Testis (tissue), 5 donors: ENCODE measurements at places on chromosomes 7 and 10. TPM values are rescaled to one million over a fixed set of nuclear protein-coding genes. Genes with fewer than 3 reads are reported as not detected.

GCK gene
- total RNA-seq: 1.2 TPM

EN2 gene
- total RNA-seq: 0.81 TPM

DOCK1 gene
- total RNA-seq: 46.2 TPM

AASS gene
- 29.8 TPM for total RNA-seq

GPR15LG gene
- not detected for total RNA-seq

DNA sequence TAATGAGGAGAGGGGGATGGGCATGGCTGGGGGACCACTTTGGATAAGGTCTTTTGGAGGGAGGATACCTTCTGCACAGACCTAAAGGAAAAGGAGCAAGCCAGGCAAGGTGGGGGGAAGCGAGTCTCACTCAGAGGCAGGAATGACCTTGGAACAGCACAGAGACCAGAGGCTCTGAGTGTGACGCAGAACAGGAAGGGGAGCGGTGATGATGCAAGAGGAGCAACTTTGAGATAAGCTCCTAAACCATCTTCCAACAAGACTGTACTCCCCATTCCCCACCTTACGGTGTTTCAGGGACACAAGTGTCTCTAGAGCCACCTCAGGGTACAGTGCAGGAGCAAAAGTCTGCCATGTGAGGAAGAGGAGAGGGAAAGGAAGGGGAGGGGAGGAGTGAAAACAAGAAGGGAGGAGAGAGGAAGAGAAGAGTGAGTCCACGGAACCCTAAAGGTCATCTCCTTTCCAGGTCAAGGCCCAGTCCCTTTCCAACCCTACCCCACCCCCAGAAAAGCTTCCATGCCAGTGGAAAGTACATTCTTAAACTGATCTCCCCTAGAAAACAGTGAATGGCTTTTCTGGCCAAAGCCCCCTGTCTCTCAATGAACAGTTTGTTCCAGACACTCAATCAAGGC is 54.1 kb downstream of the JAZF1 start:
- DNase-seq: peak; percentile 88

DNA sequence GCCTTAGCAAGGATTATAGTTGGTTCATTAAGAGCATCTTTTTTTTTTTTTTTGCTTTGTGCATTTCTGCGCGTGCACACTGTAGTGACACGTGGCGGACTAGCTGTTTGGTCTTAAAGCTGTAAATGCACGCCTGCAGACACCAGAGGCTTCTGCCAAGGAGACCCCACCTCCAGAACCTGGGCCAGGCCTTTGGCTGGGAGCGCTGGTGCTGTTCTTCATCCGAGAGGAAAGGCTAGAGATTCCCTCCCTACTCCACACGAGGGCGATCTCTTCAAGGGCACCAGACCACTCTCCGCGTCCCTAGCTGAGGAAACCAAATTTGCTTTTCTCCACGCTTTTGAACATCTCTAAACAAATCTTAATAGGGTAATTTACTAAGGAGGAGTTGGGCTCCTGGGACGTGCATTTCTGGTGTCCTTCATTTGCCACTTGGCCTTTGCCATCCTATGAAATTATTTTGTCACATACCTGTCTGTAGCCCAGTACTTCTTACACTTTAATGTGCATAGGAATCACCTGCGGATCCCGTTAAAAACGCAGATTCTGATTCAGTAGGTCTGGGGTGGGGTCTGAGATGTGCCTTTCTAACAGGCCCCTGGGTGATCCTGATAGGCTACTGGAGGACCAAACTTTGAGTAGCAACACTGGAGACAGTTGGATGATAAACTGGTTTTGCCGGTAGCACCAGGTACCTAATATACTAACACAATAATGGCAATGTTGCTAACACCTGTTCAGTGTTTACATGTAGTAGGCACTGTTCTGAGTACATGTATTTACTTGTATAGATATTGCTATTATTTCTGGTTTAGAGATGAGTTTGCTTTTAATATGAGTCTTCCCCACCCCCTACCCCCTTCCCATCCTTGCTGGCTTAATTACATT is 1.3 kb upstream of the SLC26A5 start:
- DNase-seq: peak; percentile 77

DNA sequence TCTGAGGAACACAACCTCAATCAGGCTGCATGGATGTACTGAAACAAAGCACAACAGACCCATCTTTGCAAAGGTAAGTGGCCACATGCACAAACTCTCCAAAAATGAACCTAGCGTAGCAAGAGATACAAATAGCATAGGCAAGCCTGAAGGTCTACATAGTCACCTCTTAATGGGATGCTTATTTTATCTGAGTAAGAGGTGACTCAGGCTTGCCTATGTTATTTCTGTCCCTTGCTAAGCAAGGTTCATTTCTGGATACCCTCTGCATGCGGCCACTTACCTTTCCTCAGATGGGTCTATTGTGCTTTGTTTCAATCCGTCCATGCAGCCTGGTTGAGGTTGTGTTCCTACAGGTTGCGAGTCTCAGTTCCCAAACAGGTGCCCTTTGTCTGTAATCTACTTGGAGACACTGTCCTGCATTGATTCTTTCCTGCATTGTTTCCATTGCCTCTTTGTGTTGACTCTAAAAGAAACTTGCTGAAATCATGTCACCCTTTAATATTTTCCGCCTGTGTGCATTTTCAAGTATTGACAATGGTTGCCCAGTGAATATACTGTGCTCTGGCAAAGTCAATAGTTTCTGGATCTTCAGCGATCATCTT is 291.8 kb upstream of the LYZL1 start:
- DNase-seq: no peak

GRCh38 chr10:69914398-69915214 is 112.9 kb downstream of the COL13A1 start:
- peak; percentile 89 for DNase-seq

- peak; percentile 67 for DNase-seq
Measured at GRCh38 chr7:47536661-47537611, 45.0 kb downstream of the TNS3 start.

DNA sequence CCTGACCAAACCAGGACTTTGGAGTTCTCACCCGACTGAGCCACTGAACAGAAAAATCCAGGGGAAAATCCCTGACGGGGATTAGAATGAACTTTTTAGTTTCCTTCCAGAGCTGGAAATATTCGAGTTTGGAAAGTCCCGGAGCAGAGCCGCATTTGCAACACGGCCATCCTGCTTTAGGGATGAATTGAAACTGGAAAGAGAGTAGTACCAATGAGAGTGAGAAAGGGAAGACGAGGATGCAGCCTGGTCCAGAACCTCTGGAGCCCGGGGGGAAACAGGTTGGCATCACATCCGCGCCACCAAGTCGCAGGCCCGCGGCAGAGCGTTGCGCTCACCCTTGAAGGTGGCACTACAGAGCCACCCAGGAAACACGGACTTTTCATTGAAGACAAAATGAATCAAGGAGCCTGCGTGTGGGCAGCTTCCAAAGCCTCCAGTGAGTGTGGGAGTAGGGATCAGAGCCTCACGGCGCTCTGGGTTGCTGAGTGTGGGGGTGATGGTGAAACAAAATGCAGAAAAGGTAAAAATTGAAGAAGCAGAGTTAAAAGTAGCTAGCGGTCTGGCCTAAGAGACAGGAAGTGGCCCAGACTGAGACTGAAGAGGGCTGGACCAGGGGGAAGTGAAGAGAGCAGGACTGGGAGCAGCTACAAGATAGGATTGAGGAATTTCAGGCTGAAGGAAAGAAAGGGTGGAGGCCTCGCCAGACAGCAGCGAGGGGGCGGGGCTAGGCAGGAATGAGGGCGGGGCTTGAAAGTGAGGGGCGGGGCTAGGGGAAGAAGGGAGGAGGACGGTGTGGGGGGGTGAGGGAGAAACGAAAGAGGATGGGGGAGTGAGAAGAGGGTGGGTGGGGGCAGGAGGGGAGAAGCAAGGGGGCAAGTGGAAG is 1.8 kb downstream of the SMURF1 start:
- DNase-seq: peak; percentile 76
